ENCODE measurements at places on chromosomes 6 and 20. TPM values are rescaled to one million over a fixed set of nuclear protein-coding genes. Genes with fewer than 3 reads are reported as not detected.

BTN1A1 gene
- total RNA-seq = not detected

CST2 gene
- 1.5 TPM for total RNA-seq

SPTLC3 gene
- 3.7 TPM for total RNA-seq

SLC22A16 gene
- total RNA-seq = not detected

SIRPB1 gene
- total RNA-seq = 6.2 TPM

POFUT1 gene
- 50.8 TPM for total RNA-seq

VWA7 gene
- total RNA-seq = 0.81 TPM

SAMD10 gene
- total RNA-seq = 6.4 TPM

KIF6 gene
- 1.3 TPM for total RNA-seq

COX4I2 gene
- total RNA-seq = not detected

KHDRBS2 gene
- total RNA-seq = not detected

SRMS gene
- total RNA-seq = not detected

CNR1 gene
- total RNA-seq = 1.3 TPM

STK4 gene
- 8.2 TPM for total RNA-seq

LIN28B gene
- not detected for total RNA-seq

All from mesangial cell (primary cell).